ENCODE measurements at places on chromosomes 12 and 14.

DNA sequence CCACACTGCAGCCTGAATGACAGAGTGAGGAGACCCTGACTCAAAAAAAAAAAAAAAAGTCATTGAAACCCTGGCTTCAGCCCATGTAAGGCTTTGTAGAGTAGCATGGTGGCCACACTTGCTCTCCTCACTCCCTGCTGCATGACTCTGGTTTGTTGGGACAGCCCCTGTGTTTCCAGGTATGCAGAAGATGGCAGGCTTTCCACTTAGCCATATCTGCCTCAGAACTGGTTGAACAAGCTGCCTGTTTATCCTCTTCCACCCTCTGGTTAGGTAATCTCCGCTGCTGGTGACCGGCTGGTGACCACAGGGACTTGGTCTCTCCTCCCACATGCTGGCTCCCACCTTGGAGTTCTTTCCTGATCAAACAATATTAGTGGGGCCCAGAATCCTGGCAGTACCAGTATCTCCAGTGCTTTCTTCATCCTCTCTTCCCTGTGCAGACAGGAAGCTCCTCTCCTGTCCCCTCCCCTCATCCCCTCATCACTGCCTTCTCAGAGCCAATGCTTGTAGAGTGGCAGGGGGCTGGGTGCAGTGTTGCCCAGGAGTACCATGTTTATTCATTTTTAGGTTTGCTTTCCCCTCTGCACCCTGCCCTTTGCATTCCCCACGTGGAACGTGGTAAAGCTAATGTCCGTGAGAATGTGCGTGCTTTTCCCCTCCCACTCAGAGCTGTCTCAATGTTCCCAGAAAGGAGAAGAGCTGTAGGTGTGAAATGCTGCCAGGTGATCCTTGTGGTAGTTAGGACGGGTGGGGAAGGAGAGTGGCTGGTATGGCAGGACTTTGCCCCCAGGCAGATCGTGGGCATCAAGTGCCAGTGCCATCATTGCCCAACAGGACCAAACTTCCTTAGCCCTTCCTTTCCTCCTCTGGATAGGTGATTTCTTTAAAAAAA is 11.3 kb downstream of the ABHD12B start:
- no peak for DNase-seq

DNA sequence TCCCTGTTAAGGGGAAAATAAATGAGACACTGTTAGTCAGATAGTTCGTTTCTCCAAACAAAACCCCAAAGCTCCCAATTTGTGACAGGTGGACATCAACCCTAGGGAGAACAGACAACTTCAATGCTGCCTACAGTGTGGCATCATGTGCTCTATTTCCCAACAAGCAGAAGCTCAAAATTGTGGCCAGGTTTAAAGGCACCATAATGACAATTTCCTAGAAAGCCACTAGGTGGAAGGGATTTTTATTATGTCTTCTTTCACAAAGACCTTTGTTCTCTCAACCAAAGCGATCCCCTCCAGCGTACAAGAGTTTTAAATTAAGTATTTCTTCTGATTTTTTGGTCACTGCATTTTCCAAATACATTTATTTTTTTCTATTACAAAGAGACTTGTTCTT is 88.0 kb upstream of the MBIP start:
- DNase-seq: no peak

DNA sequence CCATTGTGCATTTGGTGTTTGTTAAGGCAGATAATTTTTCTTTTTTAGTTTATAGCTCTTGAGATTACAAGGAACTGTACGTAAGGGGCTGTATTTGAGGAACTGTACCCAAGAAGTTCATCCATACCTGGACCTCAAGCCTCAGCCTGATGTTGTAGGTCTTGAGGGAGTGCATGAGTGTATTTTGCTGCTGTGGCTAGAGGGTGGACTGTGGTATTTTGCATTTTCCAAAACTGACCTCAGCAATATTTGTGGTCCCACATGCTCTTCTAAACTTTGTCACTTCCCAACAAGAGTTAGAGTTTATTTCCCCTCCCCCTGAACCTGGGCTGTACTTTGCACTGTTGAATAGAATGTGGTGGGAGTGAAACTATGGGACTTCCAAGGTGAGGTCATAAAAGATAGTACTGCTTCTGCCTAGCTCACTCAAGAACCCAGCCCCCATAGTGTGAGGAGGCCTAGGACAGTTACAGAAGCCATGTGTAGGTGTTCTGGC is 42.2 kb upstream of the FBXO33 start:
- DNase-seq: no peak

DNA sequence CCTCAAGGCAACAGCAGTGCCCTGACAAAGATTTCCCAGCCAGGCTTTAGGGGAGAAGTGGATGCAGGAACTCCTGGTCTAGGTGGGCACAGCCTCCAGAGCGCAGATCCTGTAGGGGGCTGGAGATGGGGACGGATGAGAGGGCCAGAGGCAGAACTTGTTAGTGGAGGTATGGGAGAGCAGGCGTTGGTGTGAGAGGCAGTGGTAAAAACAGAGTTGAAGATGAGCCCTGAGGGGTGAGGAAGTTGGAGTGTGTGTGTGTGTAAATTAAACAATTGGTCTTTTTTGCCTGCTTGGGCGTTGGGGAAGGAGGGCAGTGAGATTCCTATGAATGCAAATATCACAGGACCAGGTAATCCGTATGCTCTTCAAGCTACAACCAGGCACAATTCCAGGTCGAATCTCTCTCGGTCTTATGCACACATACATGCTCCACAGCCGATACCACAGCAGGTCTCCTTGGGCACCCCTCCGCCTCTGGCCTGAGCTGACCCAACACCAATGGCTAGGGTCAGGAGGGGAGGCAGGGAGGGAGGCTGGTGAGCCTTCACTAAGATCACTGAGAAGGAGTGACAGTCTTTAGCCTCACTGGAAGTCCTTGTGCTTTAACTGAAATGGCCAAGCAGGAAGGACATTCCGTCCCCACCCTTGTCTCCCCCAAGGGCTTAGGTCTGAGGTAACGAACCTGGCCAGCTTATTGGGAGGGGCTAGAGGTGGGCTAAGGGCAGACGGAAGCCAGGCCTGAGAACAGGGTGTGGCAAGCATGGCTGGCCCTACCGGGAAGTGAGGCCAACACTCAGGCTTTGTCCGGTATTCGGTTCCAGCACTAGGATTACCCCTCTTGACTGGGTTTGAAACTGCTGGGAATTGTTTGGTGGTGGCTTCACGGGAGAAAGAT is 1.5 kb upstream of the KRT7 start:
- DNase-seq: no peak

GRCh38 chr14:61042220-61042619 is 61.2 kb downstream of the SLC38A6 start:
- no peak for DNase-seq

DNA sequence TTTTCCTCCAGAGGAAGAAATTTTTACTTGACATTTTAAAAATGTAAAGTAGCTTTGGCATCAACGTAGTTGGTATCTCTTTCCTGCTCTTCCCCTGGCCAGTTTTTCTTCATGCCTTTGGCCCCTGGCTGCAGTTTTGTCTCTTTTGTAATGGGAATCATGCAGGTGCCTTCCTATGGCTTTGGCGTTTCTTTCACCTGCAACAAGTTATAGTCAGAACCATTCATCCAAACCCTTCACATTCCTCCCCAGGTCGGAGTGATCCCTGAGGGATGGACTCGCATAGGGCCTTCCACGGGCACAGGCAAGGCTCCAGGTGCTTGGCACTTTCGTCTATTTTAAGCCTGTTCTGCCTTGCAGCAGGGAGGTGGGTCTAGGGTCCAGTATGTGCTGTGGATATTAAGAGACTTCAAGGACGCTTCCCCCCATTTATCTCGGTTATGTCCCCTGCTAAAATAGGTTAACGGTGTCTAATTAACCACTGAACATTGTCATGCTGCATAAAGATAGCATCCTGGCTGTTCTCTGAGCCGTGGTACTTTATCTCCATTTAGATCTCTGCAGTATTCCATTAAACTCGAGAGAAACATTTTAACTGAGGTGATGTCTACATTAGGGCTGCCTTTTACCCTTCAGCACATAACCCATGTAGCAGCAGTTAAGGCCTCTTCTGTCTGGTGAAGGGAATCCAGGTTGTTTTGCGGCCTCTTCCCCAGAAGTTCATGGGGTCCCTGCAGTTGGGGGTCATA is 66.3 kb downstream of the IFT43 start:
- no peak for DNase-seq
